ENCODE measurements at places on chromosomes 2 and 18.

DNA sequence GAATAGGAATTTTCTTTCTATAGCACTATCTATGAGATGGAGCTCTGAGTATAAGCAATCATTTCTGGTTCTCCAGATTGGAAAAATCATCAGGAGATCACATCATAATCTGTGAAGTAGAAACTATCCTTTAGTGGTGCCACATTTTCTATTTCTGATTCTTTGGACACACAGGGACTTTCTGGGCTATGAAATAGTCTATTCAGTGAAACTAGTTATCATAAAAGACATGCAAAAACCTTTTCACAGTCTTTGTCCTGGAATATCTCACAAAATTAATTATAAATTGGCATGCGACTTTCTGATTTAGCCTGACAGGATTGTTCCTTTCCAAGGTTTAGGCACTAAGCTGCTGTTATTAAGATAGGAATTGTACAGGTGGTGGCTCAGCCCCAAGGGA is 428.6 kb downstream of the DLGAP1 start:
- no peak for DNase-seq

- DNase-seq, result no peak
Measured at GRCh38 chr2:193371200-193371599, 1176.5 kb upstream of the TMEFF2 start.

- DNase-seq, result no peak
Measured at GRCh38 chr2:79087785-79088364, at the start of gene REG1B. TSS of gene REG1B (minus strand) at chr2:79087993. CDS start at chr2:79087612, 381 bp downstream.

DNA sequence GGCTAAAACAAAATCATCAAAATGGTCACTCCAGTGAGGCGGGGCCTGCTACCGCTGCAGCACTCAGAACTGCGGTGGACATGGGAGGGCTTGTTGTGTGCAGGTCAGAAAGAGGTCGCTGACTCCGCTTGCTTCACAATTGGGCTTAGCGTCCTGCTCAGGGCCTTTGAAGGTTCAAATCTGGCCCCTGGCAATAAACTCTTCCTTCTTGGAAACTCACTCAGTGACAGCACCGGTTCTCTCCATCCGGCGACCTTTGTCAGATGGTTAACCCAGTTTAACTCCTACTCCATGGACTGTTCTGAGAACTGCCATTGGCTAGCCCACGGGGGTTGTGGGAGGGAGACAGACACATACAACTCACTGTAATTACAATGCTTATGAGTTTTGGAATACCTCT is 29.0 kb upstream of the LAPTM4A start:
- DNase-seq, result no peak

DNA sequence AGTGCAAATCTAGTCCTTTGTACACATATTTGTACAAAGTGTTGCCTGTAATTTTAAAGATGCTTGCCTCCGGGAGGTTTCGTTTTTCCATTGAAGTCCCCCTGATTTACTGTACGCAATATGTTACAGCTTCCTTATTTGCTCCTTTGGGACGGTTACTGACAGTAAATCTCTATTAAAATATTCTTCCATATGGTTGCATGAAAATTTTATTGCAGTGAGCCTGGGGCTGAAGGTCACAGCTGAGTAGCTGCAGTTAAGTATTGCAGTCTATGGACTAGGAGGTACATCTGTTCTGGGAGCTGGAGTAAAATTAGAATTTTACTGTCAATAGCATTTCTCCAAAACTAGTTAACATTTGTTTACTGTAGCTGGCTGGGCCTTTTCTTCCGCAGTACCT is 119.2 kb downstream of the ETAA1 start:
- DNase-seq, result no peak
